ENCODE measurements at places on chromosomes 12 and 14.

- no peak for DNase-seq
Observed at GRCh38 chr14:37232907-37233481, 35.3 kb downstream of the MIPOL1 start.

- no peak for DNase-seq
Observed at GRCh38 chr12:40552868-40553267, 139.4 kb upstream of the CNTN1 start.

DNA sequence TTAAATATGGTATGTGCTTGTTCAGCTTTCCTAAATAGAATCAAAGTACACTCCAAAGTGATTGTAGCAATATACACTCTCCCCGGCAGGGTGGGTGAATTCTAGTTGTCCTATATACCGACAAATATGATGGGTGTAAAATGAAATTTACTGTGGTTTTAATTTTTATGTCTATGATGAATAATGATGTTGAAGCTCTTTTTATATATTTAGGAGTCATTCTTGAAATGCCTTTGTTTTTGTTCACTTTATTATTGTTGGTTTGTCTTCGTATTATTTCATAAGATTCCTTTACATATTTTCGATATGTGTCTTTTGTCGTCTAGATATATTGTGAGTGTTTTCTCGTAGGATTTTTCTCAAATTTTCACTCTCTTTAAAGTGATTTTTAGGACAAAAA is 105.7 kb downstream of the PDE3A start:
- DNase-seq: no peak

DNA sequence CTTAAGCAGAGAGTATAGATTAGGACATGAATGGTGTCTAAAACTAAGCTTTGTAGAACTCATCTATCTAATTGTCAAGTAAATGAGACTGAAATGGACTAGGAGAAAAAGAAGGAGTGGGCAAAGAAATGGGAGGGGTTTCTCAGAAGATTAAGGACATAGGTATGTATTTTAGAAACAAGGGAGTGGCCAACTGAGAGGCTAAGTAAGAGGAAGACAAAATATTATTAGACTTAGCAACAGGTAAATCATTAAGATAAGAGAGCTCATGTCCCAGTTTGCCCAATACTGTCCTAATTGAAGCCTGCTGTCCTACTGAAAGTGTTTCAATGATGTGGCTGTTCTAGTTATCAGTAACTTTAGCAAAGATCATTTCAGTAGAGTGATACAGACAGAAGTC is 171.4 kb downstream of the KITLG start:
- DNase-seq: no peak

DNA sequence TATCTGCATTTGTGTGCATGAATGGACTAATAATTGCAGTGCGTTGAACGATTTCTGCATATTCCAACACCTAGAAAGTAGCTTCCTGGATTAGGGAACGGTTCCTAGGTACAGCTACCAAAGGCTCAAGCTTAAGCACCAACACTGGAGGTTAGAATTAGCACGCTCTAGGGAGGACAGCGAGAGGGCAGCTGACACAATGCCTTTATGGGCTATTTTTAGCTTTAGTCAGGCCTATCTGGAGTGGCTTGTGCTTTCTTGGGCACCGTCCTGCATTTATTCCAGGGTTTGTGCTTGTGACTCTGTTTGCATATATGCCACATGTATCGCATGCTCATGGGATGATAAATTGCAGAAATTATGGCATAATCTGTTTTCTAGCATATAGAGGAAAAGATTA is 13.7 kb downstream of the ETV6 start:
- DNase-seq: no peak

DNA sequence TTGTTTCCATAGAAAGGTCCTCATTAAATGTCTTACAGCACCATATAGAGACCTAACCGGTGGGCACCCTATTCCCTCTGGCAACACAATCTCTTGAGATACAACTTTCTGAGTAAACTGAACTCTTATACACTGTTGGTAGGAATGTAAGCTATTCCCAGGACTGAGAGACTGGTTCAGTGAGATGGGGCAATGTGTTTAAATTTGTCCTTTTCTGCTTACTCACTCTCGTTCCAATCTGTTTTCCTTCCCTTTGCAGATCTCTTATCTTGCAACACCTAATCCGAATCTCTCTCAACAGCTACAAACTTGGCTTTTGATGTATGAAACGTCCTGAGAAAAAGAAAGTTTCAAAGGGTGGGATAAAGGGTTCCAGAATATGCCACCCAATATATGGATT is 26.1 kb upstream of the ETV6 start:
- DNase-seq: no peak

GRCh38 chr12:121866331-121866730 is 7.7 kb upstream of the HPD start:
- no peak for DNase-seq

DNA sequence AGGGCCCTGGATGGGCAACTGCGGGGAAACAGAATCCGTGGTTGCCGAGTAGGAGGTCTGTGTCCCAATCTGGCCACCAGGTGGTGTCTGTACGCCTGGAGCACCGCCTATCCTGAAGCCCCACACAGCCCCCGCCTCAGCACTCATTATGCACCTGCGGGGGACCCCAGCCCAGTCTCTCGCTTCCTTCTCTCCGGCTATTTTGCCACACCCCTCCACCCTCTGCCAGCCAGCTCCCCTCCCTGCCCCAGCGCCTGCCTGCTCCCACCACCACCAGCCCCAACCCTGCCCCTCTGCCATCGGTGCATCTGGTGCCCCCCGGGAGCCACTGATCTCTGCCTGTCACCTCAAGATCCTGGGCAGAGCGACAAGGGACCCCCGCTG is 2.2 kb upstream of the NXPH4 start:
- peak; percentile 52 for DNase-seq

DNA sequence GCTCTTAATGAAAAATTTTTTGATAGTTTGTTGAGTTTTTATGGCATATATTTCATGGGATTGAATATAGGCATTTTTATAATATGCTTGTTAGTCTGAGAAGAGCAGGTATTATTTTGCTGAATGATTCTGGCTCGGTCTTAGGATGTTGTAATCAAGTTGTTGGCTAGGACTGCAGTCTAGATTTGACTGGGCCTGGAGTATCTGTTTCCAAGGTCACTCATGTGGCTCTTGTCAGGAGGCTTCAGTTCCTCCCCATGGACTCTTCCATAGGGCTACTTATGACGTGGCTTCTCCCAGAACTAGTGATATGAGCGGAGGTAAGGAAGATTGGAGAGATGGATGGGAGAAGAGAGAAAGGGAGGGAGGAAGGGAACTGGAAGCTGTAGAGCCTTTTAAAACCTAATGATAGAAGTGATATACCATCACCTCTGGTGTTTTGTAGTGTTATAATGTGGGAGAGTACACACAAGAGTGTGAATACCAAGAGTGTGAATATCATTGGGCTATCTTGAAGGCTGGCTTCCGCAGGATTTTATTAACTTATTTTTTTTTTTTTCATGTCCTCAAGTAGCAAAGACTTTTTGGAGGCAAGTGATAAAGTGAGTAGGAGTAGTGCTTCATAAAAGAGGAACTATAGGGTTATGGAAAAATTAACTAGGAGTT is 4.4 kb downstream of the MNAT1 start:
- DNase-seq: no peak

- no peak for DNase-seq
Observed at GRCh38 chr14:73610687-73611086, 1.6 kb upstream of the ACOT6 start.

- DNase-seq: no peak
Observed at GRCh38 chr12:16449459-16449858, 102.0 kb downstream of the MGST1 start.
